Anterior cingulate cortex (tissue), 58 donors: ENCODE measurements at places on chromosomes 1 and 21.
A peak's percentile ranks its signal among the peaks of the same experiment; 100 is the strongest.

GRCh38 chr21:41612674-41613532 is 104.9 kb upstream of the TMPRSS2 start:
- peak; percentile 39 for DNase-seq

DNA sequence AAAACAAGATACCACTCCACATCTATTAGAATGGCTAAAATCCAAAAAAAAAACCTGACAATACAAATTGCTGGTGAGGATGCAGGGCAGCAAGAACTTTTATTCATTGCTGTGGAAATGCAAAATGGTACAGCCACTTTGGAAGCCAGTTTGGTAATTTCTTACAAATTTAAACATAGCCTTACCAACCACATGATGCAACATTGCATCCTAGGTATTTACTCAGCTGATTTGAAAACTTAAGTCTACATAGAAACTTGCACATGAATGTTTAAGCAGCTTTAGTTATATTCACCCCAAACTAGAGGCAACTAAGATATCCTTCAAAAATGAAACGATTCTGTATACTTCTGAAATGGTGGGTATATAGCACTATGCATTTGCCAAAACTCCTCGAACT is 178.8 kb upstream of the PDE4B start:
- no peak for DNase-seq

GRCh38 chr1:101431956-101432510 is 195.2 kb downstream of the S1PR1 start:
- DNase-seq: no peak

DNA sequence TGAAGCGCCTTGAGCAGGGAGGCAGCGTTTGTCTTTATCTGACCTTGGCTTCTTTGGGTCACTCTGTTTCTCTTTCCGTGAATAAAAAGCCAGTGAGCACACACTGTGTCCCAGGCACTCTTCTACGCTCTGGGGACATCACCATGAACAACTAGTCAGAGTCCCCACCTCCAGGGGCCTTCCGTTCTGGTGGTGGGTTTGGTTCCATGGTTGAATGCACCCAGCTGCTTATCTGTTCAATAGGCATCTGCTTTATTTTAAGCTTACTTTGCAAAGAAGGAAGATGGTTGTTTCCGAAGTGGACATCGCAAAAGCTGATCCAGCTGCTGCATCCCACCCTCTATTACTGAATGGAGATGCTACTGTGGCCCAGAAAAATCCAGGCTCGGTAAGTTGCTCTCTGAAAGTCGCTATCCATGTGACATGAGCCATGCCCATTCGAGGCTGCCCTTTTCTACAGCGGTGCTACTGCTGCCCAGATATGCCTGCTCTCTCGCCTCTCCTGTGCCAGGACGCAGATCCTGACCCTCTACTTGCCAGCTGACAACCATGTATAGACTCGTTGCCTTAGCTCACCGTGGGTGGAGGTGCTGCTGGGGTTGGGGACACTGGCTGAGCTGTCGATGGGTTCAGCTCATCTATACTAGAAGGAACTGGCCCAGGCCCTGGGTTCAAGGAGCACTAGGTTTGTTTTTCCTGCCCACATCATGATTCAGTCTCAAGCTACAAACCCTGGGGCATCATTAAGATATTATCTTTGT is 5.9 kb downstream of the MX1 start:
- DNase-seq: no peak

DNA sequence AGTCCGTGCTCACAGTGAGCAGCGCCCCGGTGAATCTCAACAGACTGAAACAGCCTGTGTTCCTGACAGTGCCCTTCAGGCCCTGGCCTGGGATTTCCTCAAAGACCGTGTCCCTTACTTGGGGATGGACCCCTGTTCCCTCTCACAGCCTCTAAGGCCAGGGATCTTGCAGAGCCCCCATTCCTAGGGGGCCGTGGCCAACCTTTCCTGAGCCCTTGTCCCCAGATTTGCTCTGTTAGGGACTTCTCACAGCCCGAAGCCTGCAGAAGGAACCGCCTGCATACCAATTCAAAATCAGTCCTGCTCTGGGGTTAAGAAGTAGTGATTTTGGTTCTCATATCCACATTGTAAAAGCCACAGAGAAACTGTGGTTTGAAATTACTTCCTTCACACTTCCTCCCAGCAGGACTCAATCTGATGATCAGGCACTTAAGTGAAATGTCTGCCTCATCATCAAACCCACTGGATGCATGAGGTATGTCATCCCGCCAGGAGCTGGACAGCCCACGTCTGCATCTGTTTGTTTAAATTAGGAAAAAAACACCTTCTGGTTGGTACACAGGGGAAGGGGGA is 14.9 kb downstream of the ABCA4 start:
- DNase-seq: no peak

DNA sequence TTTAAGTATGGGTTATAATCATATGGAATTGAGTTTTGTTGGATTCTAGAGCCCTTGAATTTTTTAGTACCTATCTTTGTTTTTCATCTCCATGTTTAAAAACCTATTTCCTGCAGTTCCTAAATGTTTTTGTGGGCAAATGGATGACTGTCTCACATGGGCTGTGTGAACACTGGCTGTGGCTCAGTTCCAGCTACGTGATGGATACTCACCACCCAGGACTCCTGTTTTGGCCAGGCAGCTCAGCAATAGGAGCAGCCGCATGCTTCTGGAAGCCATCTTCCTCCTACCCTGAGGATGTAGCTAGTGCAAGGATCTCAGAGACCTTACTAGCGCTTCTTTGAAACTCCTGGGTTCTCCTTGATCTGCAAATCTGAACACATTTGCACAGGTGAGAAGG is 2.8 kb downstream of the REG4 start:
- DNase-seq: no peak

GRCh38 chr1:109530457-109531087 is 9.1 kb upstream of the GPR61 start:
- DNase-seq: peak; percentile 38

- no peak for DNase-seq
Measured at GRCh38 chr1:113035086-113035485, 37.9 kb upstream of the LRIG2 start.

DNA sequence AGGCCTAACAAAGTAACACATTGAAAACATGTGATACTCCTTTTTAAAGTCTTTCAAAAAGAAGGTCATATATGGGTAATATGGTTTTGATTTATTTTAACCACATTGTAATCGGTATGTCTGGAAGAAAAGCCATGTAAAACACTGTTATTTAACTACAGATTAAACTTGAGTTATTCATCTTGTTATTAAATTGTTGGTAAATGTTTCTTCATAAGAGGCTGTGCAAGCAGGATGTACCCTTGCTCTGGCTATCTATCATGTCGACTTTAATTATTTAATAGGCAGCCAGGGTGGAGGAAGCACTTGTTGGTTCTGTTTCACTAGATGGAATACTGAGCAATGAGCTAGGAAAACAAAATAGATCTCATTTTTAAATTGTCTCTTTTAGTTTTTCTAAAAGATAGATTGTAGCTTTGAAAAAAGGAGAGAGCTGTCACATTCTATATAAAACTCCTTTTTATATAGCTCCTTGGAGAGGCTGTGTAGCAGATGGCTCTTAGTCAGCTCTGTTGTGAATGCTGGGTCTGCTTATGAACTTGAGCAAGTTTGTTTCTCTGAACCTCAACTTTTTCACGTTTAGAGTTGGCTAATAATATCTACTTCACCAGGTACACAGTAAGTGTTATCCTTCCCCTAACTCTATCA is 39.5 kb downstream of the LRRC8B start:
- no peak for DNase-seq

- DNase-seq: no peak
Measured at GRCh38 chr21:39938086-39938625, 70.9 kb downstream of the PCP4 start.
